ENCODE measurements at places on chromosomes 2 and 18. TPM values are rescaled to one million over a fixed set of nuclear protein-coding genes. Genes with fewer than 3 reads are reported as not detected.

GRCh38 chr2:216804357-216805350 lies 55.2 kb downstream of the TNP1 start:
- DNase-seq: no peak

- DNase-seq: no peak
Observed at GRCh38 chr2:24175631-24176187, 856 bp downstream of the FAM228A start.

DNA sequence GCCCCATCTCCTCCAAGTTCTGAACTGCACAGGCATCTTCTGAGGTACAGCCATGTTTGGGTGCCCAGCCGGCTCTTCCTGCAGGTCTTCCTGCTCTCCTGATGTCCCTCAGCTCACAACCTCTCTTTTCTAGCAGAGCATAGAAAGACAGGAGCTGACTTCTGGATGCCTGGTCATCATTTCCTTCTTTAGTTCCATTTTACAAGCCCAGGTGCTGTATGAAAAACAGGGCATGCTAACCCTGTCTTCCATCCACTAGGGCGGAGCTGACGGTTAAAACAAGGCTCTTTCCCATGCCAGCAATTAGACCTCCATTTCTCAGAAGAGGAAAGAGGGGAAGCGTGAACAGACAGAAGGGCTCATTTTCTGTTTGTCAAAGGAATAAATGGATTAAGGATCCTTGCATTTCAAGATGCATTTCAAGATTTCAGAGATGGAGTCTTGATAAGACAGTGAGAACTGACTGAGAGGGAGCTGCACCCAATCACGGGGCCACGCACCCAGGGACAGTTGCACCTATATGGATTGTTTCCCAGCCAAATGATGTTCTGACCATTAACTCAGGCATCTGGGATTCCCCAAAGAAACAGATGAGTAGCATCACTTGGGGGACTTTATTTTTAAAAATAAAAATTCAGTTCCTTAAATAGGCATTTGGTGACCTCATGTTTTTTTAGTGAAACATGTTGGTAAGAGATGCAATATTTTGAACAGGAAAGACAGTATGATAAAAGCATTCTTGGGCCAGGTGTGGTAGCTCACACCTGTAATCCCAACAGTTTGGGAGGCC lies 45.8 kb upstream of the EML6 start:
- DNase-seq: no peak

DNA sequence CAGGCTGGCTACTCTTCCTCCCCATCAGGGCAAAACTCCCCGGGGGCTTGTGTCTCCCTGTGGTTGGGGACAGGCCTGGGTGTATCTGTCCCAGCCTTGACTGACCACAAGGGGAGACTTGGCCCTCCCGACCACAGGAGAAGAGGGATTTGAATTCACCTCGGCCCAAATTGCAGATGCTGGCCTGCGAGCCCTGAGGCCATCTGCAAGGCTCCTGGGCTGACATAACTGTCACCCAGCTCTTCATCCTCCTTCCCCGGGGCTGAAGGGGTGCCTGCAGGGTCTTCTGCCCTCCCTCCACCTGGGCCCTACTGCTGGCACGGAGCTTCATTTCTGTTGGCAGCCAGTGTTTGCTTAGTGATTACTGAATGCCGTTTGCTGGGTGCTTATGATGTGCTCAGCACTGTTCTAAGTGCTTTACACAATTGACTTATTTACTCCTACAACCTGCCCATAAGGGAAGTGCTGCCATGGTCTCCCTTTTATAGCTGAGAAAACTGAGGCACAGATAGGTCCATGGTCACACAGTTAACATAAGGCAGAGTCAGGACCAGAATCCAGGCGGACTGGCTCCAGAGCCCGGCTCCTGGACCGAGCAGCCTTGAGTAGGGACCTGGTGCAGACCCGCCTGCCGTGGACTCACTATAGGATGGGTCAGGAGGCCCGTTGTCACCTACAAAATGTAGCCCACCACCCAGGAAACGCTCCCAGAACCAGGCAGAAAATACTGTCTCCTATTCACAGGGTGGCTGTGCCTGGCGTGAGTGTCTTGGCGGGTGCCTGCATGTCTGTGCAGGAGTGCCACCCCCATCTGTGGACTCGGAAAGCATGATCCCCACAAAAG lies 18.9 kb downstream of the STEAP3 start:
- DNase-seq: no peak

- no peak for DNase-seq
Observed at GRCh38 chr2:120901201-120901600, 165.5 kb downstream of the GLI2 start.

- DNase-seq: no peak
Observed at GRCh38 chr2:217616936-217617335, 385.9 kb downstream of the TNS1 start.

- DNase-seq: no peak
Observed at GRCh38 chr18:78130232-78131195, 849.1 kb upstream of the SALL3 start.

- DNase-seq: no peak
Observed at GRCh38 chr2:148483665-148484064, 160.9 kb upstream of the EPC2 start.

- no peak for DNase-seq
Observed at GRCh38 chr2:30695749-30696148, 111.5 kb downstream of the CAPN13 start.

DNA sequence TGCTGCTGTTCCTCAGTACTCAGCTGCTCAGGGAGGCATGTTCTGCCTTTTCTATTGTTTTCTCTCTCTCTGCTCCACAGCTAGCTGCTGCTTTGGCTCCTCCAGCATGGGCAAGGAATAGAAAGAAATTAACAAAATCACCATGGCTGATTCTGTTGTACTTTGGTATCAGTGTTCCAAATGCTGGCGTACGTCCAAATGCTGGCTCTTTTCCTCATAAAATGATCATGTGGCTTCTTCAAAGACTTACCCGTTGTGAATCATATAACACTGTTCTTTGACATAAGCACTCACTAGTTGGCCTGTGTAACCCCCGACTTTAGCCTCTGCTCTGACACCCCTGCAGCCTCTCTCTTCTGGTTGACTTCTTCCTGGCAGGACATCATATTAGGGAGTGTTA lies 547.6 kb downstream of the CPS1 start:
- no peak for DNase-seq

DNA sequence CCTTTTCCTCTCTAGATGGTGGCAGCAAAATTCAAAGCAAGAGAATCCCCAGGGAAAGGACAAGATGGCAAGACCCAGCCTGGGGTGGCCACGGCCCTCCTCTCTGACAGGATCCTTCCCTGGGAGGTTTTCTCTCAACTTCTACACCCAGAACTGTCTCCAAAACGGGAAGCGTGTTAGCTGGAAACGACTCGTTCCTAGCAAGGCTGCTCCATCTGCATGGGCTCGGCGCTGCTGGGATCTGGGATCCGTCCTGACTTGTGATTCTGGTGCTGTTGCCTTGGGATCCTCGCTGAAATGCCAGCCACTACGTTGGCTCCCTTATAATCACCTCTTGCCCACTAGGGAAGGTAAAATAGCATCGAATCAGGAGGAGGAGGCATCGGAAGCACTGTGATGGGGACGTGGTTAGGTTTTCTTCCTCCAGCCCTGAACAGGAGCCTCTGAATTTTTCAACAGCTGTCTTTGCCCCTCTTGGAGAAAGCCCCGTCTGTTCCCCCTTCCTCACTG lies 514.8 kb upstream of the MYT1L start:
- DNase-seq: no peak

GRCh38 chr2:10831400-10831985 lies 18.9 kb upstream of the PDIA6 start:
- no peak for DNase-seq

DNA sequence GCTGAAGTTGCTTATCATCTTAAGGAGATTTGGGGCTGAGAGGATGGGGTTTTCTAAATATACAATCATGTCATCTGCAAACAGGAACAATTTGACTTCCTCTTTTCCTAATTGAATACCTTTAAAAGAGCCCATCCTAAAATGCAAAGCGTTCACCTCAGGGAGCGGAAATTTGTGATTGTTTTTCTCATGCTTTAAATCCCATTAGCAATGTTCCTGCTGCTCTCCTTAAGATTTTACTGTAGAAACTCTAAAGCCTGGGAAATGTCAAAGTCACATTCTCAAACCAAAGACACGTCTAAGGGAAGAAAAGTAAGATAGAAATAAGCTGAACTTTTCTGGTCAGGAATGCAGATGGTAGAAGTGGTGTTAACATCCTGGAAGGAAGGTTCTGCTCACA lies 285.8 kb upstream of the MAP2 start:
- no peak for DNase-seq

- no peak for DNase-seq
Observed at GRCh38 chr2:105885456-105885855, 140.7 kb downstream of the NCK2 start.

DNA sequence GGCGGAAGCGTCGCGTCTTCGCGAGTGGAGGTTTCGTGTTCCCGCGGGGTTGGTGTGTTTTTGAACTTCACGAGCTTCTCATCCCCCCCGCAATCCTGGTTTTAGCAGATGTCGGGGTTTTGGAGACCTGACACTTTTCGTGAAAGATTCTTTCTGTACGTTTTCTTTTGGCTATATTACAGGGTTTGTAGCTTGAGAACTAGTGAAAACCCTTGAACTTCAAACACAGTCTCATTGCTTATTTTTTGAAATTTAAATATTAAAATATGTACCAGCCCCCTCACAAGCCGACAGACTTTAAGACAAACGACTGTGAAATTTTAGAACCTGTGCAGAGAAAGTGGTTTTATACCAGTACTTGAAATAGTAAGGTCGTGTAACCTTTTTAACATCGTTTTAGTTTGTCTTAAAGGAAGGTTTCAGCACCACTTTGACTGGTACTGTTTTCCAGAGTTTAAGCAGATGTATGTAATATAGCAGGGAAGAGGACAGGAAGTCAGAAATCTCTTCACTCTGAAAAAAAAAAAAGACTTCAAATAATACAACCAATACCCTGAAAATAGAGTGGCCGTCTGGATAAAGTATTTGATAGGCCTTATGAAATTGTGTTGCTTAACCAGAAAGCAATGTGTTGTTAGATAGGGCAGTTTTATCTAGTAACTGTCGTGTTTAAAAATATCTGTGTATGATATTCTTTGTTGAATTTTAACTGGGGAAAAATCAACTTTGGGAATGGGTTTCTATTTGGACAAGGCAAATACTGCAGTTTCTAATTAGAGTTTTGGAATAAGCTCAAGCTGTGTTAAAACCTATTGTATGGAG lies 1.4 kb downstream of the SPATS2L start:
- DNase-seq: no peak

DNA sequence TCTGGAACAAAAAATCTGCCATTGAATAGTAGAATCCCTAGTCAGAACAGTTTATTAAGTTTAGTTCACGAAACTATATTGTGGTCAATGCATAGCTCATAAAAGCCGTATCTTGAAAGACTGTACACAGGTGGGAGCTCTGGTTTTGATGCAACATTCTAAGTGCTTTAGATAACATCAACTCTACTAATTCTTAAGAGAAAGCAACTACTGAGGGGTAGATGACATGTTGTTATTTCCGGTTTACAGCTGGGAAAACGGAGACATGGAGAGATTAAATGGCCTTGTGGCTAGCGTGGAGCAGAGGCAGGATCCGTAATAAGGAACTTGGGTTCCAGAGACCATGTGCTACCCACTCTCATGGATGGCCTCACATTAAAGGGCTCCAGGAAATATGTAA lies 4.2 kb upstream of the ITGA6 start:
- peak; percentile 47 for DNase-seq

DNA sequence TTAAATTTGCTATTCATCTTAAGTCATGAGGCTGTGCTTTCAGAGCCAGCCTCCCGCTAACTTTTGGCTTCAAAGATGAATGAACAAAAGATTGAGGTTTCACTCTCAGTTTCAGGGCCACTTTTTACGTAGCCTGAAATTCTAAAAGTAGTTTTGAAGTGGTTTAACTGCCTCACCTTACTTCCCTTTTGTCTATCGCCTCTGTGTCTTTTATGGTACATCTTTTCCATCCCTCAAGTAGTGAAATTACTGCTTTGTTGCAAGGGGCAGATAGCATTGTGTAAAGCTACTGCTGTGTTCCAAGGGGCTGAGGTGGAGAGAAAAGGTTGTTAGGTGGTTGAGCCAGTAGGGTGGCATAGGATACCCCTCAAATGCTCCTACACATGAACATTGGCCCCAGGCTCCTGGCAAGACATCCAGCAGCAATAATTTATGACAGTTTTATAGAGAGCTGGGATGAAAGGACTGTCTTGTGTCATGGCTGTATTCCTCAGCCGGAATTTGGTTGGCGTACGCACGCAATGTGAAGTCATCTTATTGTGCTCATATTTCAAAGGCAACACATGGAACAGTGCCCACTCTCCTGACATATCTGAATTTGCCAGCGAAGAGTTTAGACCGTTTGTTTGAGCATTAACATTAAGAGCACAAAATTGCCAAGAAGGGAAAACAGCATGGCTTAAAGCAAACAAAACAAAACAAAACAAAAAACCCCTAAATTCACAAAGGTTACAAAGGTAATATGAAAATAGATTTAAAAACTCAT lies 32.2 kb downstream of the QPCT start:
- peak; percentile 81 for DNase-seq

DNA sequence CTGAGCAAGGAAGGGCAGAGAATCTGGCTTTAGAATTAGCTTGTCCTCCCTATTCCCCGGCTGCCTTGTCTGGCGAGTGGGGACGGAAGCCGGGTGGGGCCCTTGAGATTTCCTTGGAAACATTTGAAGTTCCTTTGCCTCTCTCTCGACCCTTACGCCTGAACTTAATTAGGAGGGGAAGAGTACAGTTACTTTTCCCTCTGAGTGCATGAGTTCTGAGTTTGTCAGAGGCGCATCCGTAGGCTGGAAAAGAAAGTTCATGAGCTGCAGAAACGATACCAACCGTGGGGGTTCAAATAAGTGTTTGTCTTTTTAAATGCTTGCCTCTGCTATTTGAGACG lies 468 bp downstream of the PIKFYVE start:
- DNase-seq: no peak

DNA sequence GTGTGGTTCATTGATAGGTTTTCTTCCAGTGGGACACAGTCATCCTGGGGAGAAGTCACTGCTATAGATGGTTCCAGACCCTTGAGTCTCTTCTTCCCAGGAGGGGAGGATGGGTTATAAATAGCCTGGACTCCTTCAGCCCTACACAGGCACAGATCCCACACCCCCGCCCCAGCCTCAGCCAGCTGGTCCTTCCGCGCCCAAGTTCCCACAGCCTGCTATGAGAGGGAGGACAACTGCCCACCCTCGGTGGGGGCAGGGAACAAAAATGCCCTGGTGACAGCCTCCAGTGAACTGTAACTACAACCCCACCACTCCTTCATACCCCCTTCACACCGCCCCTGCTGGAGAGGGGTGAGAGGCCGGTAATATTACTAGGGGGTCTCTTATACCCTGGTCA lies 3.2 kb downstream of the ZBTB7C start:
- no peak for DNase-seq

FTCDNL1 gene
- 2.2 TPM for polyA plus RNA-seq

IMMT gene
- polyA plus RNA-seq: 45.9 TPM

SCRN3 gene
- 23.2 TPM for polyA plus RNA-seq

SERPINB12 gene
- 4.0 TPM for polyA plus RNA-seq

SERTAD2 gene
- polyA plus RNA-seq: 37.6 TPM

SLC16A14 gene
- polyA plus RNA-seq: 4.4 TPM

ARHGEF4 gene
- polyA plus RNA-seq: 6.5 TPM

NEU2 gene
- polyA plus RNA-seq: not detected

EHD3 gene
- polyA plus RNA-seq: 4.2 TPM

OXER1 gene
- polyA plus RNA-seq: 3.4 TPM

ALK gene
- 0.21 TPM for polyA plus RNA-seq

HOXD3 gene
- 0.82 TPM for polyA plus RNA-seq

GALR1 gene
- polyA plus RNA-seq: 0.02 TPM

All from thymus (tissue), 14 donors.